ENCODE measurements at places on chromosomes 5 and 9.

- no peak for DNase-seq
Observed at GRCh38 chr9:116286297-116286696, 132.7 kb downstream of the PAPPA start.

DNA sequence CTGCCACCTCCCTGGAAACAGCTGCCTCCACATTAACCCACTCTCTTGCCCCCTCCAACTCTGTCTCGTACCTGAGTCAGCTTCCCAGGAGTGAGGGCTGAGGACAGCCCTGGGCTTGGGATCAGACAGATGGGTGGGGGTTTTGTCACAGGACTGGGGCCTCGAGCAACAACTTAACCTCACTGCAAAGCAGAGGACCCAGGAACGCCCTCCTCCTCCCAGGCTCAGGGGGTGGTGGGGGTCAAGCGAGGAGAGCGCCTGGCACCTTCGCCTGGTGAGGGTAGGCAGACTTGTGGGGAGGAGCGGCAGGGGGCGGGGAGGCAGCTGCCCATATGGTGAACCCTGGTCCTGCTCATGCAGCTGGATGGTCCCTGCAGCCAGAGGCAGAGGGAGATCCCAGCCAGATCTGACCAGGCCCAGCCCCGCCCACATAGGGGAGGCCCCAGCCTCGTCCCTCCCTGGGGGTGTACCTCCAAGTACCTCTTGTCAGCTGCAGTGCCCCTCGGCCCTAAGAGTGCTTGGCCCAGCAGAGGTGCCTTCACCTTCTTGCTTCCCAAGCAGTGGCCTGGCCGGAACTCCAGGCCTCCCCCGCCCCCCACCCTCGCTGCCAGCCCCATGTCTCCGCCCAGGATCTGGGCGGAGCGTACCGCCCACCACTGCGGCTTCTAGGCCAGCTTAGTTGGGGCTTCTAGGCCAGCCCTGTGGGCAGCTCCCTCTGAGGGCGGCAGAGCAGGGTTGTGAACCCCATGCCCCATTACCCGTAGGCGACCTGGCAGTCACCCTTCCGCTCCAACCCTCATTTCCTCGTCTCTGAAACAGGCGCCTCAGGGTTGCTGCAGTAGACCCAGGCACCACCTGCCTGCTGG, at the start of gene SARDH:
Gene SARDH (minus strand): TSS at position 579 of the 866 bp plus-strand sequence. CDS start 4,179 bp downstream, outside the sequence.
- peak; percentile 42 for DNase-seq

- no peak for DNase-seq
Observed at GRCh38 chr9:134153450-134153849, 10.9 kb downstream of the RNU6ATAC start.

DNA sequence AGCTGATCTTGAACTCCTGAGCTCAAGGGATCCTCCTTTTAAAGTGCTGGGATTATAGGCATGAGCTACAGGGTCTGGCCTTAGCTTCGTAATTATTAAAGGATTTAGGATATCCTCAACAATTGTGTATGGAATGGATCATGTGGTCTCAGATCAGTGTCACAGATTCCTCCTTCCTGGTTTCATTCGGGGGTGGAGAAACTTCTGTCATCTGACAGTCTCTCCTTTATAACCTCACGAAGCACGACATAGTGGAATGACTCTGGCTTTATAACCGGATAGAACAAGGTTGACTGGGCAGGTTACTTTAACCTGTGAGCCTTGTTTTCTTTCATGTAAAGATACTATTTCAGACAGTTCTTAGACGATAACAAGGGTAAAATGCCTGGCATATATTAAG, 4.4 kb upstream of the GNG10 start:
- DNase-seq = no peak

- DNase-seq = no peak
Observed at GRCh38 chr5:91598216-91598615, 215.1 kb upstream of the ARRDC3 start.

DNA sequence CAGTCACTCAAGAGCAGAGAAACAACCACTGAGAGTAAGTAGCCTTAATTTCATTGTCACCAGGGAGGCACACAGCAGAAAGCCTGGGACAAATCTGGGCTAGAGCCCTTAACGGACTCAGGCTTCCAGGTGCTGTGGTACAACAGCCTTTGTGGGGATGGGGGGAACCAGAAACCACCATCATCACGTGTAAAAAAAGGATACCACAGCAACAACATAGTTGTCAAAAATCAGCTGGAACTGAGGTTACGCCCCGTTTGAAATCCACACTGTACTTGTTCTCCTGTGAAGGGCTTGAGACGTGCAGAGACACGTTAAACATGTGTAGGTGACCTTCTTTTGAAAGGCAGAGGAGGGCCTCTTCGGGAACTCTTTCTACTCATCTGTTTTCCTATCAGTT, 16.6 kb upstream of the PLPP1 start:
- DNase-seq = no peak

DNA sequence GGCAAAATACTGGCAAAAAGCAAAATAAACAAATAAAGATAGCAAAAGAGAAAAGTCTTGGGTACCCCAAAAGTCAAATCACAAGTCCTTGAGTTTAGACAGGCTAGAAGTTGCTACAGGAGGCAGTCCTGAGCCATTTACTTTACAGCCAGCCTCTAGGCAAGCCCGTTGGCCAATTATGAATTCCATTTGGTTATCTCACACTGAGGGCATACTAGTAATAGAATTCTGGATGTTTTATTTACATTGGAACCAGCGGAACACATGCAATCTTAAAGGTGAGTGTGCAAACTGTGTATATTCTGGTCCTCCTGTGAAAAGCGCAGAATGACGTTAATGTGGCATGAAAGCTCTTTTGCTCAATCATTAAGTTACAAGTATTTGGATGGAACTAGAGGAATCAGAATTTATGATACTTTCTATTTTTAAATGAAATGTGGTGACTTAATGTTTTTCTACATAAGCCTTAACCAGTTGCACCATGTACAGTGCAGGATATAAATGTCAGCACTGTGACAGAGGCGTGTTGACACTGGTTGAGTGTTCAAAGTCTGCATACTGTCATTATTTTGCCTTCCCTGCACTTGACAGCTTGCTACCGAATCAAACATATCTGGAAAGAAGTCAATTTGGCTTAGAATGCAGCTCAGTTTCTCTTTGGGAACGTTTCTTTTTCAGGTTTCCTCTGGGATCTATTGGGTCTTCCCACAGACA, 7.9 kb downstream of the GDNF start:
- no peak for DNase-seq

DNA sequence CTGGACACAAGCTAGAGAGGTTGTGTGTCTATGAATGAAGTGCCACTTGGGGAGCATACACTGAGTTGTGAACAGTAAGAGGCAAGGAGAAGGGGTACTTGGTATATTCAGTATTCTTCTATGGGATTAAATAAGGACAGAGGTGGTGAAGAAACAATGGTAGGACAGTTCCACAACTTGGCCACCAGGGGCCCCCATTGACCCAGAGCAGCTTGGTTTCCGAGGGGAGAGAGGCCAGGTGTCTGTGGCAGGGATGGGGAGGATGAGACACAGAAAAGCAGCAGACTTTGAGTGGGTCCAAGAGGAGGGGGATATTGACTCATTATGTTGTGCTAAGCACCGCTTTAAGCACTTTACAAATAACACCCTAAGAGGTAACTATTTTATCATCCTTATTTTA, 220.6 kb downstream of the MELK start:
- peak; percentile 34 for DNase-seq

- no peak for DNase-seq
Observed at GRCh38 chr5:158792186-158792585, 307.5 kb downstream of the EBF1 start.

DNA sequence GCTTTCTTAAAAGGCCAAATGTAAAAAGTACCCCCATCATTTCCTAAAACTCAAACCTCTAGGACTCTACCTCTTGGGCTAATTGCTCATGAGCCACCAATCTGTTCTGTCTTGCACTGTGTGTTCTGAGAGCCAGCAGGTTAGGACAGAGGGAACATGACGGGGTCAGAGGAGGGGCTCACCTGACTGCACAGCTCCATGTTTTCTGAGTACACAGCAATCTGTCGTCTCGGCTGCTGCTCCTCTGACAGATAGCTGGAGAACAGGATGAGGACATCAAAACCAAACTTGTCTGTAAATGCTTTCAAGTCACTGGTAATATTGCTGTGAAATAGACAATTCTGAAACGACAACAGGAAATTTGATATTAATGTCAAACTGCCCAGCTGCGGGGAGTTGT, 50.9 kb upstream of the PCA3 start:
- no peak for DNase-seq

- peak; percentile 8 for DNase-seq
Observed at GRCh38 chr9:13278023-13278367, 1.5 kb downstream of the MPDZ start.

DNA sequence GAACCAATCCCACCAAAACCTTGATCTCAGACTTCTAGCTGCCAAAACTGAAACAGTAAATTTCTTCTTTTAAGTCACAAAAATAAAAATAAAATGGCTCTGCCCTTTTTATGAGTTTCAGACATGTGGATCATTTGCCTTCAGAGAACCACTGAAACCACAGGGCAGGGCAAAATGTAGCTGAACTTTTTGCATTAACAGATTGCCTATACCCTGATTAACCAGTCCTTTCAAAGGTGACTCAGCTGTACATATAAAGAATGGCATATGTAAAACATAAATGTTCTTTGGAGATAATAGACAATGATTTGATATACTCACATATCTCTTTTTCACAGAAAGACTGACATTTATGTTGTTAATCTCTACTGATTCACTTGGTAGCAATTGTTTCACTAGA, 187.1 kb upstream of the GRIN3A start:
- no peak for DNase-seq

- no peak for DNase-seq
Observed at GRCh38 chr9:26331223-26331622, 561.4 kb downstream of the CAAP1 start.

DNA sequence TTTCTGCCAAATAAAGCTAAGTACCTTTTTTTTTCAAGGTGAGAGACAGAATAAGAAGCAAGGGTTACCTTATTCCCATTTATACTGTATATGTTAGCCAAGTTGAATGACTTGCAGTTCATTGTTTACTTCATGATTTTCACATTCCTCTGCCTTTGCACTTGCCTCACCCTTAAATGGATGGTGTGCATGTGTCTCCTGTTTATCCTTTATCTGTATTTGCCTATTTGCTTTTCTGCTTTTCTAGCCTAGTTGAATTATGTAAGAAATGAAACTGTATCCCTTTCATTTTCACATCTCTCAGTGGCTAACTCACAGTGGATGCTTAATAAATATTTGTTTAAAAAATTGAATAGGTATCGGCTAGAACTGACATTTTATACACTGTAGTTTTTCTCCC, 200.8 kb upstream of the ST8SIA4 start:
- no peak for DNase-seq

DNA sequence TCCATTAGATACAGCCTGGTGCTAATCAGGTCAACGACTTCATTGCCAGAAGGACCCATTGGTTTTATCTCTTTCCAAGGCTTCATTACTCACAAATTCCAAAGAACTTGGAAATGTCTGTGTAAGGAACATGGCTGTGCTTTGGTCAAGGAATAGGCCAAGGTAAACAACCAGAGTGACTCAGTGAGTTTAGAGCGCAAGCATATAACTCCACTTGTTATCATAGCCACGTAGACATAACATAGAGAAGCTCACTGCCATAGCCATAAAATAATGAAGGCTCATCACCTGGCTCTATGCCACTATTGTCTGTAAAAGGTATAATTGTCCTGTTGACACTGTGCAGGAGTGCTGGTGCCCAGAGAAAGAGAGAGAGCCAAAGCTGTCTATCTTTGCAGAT, 139.3 kb upstream of the PLCXD3 start:
- no peak for DNase-seq

- DNase-seq = no peak
Observed at GRCh38 chr9:27627188-27627564, 53.9 kb upstream of the C9orf72 start.

GRCh38 chr5:13143630-13144029, 800.9 kb downstream of the DNAH5 start:
- DNase-seq = no peak

DNA sequence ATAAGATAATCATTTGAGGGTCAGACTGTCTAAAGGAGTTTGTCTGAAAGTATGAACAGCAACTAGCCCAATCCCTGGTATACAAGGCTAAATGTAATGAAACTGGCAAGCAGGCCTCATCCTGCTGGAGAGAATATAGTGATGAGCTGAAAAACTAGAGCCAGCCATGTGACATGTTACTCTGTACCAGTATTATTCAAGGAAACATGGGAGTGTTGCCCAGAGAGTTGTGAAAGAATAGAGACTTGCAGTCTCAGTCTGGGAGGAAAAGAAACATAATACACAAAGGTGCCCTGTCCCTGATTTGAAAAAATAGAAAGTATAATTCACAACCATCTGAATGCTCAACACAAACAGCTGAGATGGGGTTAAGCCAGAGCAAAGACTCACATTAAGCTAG, 37.9 kb upstream of the HTR1A start:
- DNase-seq = no peak

DNA sequence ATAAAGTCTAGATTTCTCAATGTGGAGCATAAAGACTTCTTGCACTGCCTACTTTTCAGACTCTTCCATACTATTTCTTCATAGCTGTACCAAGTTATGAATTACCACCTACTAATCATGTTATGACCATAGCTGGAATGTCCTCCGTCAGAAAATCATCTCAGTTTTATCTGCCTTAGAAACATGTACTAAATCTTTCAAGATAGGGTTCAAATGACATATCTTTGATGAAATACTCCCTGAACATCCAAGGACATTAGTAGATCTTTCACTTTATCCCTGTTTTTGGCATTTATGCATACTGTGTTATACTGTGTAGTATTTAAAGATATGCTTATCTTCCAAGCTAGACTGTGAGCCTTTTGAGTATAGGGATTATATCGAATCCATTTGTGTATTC, 49.6 kb upstream of the MEF2C start:
- DNase-seq = no peak

DNA sequence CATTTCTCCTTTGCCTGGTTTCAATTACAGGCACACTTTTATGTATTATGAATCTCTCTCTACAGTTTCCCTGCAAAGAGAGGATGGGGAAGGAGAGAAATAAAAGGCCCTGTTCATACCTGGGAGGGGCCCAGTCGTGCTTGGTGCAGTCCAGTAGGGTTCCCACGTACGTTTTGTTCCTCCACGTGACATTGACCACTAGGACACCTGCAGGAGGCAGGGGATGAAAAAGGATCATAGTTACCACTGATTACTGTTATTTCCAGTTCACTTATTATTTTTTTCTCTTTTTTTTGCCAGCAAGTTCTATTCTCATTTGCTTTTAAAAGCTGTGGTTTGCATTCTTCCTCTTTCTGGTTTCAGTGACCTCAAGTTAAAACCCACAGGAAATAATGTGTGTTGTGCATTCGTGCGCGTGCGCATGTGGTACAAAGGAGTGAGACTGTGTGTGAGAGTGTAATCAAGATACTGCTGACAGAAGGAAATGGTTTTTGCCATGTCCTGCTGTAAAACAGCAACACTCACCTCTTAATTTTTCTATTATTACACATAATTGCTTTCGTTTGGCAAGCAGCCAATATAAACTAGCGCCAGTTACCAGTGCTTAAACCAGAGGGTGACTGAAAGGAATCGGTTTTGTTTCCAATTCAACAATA, 96.8 kb downstream of the ZNF608 start:
- DNase-seq = peak; percentile 64

GRCh38 chr5:73417303-73418034, 31.1 kb downstream of the FOXD1 start:
- DNase-seq = peak; percentile 27

Data from HEK293T (cell line).